NCI-H526 treated with DMSO at 0.1 percent for 48 hours (cell line): ENCODE measurements at places on chromosomes 3 and 15.
A peak's percentile ranks its signal among the peaks of the same experiment; 100 is the strongest.

DNA sequence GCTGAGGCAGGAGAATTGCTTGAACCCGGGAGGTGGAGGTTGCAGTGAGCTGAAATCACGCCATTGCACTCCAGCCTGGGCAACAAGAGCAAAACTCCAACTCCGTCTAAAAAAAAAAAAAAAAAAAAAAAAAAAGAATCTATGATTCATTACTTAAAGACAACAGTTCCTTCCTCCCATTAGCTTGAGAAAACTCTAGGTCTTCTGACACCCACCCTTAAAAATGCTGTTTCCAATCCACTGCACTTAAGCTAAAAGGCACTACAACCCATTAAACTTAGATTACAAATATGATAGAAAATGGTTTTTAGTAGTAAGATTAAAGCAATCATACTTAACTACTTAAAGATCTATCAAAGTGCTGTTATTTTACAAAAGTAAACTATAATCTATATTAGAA, 40.0 kb upstream of the BHLHE40 start:
- DNase-seq = no peak

- DNase-seq = no peak
These were observed 9.1 kb downstream of the GHRL start for GRCh38 chr3:10283638-10284037.

- peak; percentile 29 for DNase-seq
These were observed 56.3 kb downstream of the TNFAIP8L3 start for GRCh38 chr15:51038162-51038973.

DNA sequence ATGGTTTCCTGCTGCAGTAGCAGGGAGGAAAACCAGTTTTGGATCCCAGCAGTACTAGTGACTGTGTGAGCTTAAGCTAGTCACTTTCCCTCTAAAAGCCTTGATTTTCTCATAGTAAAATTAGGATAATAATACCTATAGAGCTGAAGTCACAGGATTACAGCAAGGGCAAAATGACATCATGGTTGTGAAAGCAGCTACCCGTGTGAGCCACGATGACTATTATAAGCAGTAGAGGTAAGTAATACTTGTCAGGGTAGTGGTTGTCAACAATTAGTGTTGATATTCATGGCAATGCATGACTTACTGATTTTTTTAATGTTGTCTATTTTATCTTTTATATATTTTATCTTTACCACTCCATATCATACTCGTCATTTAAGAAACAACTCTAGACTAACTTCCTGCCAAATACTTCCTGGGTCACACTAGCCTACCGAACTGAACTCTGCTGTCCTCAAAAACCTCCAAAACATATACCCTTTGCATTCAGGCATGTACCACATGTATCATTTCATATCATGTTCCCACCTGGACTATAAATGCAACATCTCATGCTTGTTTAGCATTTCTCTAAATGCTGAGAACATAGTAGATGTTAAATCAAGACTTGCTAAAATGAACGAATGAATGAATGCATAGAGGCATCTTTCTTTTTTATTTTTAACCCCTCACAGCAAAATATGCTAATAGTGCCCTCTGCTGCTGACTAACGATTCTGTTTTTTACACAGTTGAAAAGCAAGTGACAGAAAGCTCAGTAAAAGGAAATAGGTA, 172.6 kb downstream of the P3H2 start:
- no peak for DNase-seq

DNA sequence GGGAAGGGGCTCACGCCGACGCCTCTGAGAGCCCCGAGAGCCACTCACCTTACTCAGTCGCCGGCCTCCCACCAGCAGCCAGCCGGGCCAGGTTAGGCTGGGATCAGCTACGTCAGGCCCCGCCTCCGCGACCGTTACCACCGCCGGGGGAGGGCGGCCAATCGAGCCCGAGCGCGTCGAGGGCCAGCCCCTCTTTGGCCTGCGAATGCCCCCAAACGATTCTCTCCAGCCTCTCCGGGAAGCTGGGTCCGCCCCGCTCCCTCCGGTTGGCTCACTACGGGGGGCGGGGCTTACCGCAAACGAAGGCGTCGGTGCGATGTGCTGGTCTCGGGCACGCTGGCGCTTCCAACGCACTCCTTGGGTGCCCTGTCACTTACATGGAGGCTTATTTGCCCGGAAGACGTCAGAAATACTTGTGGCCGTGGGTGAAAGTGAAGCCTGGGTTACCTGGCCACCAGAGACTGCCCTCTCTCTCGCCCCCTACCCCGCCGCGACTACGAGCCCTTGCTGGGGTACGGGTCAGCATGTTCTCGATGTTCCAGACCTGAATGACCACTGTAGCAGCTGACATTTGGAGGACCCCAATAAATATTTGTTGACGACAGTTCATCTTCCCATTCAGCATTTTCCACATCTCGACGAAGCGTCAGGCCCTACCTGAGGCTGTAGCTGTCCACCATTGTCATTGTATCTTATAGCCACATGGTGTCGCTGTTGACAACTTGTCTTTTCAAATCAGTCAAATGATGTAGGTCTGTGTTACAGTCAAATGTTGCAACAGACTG, at the start of gene CEP70:
Gene CEP70 (minus strand): TSS at position 111 of the 785 bp plus-strand sequence. CDS start 21,333 bp downstream, outside the sequence.
- DNase-seq = no peak

GRCh38 chr3:53155760-53156159, 5.2 kb upstream of the PRKCD start:
- no peak for DNase-seq

GRCh38 chr15:81398910-81399551, 25.0 kb upstream of the TMC3 start:
- DNase-seq = no peak
